ENCODE measurements at places on chromosomes 1 and 21. TPM values are rescaled to one million over a fixed set of nuclear protein-coding genes. Genes with fewer than 3 reads are reported as not detected.
A peak's percentile ranks its signal among the peaks of the same experiment; 100 is the strongest.

DNA sequence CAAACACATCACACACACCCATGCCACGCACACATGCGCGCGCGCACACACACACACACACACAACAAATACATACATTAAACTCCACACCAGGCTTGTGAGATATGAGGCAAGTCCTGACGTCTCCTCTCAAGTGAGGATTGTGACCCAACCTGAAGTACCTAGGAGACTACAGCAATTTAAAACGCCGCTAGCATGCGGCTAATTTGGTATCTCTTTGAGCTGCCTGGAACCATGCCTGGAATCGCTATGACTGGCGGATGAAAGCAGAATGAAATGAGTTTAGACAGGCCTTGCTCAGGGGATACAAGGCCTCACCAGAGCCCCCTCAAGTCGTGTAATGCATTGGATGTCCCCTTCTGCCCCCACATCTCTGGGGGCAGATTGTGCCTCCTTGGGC lies 1.6 kb upstream of the RAB7B start:
- DNase-seq: no peak

- no peak for DNase-seq
These were observed 6.1 kb downstream of the INTS3 start for GRCh38 chr1:153733970-153734369.

- peak; percentile 8 for DNase-seq
These were observed 40.9 kb upstream of the EPS8L3 start for GRCh38 chr1:109804660-109805059.

GRCh38 chr1:201019321-201019977 lies 4.1 kb downstream of the KIF21B start:
- DNase-seq: peak; percentile 97

DNA sequence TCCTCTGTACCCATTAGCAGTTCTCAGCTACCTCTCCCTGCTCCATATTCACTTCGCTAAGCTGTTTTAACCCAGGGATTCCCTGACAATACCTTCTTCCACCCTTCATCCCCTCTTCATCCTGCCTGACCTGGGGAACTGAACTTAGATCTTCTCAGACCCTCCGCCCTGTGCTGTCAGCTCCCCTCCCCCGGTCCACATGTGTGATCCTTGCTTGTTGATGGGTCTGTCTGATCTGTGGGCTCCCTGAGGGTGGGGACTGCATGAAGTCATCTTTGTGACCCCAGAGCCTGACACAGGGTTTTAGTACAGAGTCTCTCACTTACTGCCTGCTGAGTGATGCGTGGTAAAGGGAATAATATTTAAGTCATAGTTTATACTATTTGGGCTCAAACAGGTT lies 11.8 kb downstream of the CHAF1B start:
- no peak for DNase-seq

- no peak for DNase-seq
These were observed 30.3 kb upstream of the TMEM125 start for GRCh38 chr1:43239484-43239883.

DNA sequence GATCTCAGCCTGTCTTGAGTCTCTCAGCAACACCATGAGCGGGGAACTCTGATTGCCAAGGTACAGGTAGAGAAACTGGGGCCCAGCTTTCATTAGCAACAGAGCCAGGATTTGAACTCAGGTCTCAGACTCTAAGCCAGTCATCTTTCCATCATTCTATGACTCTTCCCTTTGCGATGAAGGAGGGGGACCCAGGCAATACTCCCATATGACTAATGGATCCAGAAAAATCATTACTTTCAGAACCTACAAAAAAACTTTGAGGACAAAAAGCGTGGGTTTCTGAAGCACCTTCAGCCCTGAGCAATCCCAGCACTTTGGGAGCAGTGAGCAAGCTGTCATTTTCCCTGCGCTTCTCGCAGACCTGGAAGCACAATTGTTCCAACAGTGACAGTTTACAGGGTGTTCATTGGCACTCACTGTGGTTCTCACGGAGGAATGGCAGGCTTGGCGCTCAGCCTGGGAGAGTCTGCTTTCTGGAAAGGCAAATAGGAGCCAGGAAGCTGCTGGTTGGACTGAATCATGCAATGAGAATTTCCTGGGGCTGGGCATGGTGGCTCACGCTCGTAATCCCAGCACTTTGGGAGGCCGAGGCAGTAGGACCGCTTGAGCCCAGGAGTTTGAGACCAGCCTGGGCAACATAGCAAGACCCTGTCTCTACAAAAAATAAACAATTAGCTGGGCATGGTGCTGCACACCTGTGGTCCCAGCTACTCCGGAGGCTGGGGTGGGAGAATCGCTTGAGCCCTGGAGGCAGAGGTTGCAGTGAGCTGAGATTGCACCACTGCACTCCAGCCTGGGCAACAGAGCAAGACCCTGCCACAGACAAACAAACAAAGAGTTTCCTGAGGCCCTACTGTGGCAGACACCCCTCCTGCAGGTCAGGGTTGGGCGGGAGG lies 40.1 kb downstream of the SLC2A7 start:
- DNase-seq: no peak

DNA sequence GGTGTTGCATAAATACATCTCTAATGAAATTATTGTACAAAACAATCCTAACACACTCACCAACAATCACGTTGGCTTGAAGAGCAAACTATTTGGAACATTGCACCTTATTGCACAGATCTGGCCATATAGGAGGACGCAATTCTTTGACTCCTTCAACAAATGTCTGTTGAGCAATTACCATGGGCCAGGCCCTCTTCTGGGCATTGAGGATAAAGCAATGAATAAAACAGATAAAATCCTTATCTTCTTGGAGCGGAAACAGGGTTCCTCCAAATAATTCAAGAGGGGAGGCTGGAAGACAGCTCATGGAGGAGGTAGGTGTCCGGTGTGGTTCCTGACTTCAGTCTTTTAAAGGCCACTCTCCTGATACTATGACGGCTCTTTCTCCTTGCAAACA lies 43.3 kb downstream of the PAX7 start:
- no peak for DNase-seq

Gene SNRNP40
- 83.7 TPM for total RNA-seq

Gene PRDM16
- not detected for total RNA-seq

Gene LRRN2
- not detected for total RNA-seq

Gene CDCA8
- total RNA-seq: 55.0 TPM

Gene SPRR5
- not detected for total RNA-seq

Gene IL24
- 9.8 TPM for total RNA-seq

Gene AGO3
- 25.3 TPM for total RNA-seq

Gene GPATCH4
- 40.2 TPM for total RNA-seq

Gene IFI44
- total RNA-seq: 56.1 TPM

Measured in activated CD4-positive, alpha-beta memory T cell treated with anti-CD3 and anti-CD28 coated beads for 36 hours (primary cell).